Thymus (tissue), 14 donors: ENCODE measurements at places on chromosomes 3 and 15. TPM values are rescaled to one million over a fixed set of nuclear protein-coding genes. Genes with fewer than 3 reads are reported as not detected.

DNA sequence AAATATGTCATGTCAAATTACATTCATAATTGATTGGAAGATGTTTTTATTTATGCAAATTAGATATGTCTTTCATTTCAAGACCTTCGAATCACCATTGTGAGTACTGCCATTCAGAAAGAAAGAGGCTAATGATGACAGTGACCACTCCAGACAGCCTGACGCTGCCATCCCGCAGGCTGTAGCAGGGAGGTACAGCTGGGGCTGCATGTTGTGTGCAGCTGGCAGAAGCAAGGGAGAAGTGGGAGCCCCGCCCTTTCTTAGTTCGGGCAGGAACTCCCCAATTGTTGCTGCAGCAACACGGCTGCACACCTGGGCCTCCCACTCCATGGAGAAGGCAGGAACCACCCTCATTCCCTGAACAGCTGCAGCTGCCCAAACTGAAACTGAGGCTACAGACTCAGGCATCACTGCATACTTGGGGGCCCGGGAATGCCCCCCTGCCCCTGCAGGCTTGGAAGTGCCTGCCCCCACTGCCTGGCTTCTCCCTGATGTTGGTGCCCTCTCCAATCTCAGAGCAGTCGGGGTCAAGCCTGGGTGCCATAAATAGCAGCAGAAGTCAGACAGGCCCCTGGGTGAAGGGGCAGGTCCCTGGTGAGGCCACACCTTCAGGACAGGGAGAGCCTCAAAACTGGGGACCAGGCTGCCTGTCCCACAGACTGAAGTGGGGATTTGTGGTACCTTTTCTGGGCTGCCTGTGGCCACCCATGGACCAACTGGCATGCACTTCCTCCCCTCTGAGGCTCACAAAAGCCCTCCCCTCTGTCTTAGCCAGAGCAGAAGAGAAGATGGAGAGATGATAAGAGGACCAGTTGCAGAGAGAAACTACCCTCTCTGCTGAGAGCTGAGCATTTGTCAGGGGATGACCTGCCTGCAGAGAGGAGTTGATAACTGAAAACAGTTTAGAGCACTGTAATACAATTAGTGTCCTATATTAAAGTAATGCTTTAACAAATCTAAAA, 964.6 kb downstream of the SI start:
- no peak for DNase-seq

DNA sequence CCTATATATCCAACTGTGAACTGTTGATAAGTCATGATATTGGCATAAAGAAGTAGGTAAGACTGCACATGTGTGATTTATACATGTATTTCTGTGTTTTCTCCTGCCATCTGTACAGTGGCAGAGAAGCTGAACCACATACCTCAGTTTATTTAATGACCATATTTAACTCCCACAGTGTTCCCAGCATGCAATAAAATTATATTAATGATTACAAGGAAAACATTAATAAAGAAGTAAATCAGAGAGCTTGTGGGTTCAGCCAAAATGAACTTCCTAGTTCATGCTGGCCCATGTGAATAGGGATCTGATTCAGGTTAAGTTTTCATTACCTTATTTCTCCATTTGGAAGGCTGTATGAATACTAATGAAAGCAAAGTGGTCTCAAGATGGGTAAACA, 439.2 kb downstream of the CNTN6 start:
- no peak for DNase-seq

GRCh38 chr3:136194409-136195257, 1.5 kb downstream of the MSL2 start:
- DNase-seq: peak; percentile 51

GRCh38 chr15:25668236-25668795, 194.8 kb downstream of the ATP10A start:
- no peak for DNase-seq

DNA sequence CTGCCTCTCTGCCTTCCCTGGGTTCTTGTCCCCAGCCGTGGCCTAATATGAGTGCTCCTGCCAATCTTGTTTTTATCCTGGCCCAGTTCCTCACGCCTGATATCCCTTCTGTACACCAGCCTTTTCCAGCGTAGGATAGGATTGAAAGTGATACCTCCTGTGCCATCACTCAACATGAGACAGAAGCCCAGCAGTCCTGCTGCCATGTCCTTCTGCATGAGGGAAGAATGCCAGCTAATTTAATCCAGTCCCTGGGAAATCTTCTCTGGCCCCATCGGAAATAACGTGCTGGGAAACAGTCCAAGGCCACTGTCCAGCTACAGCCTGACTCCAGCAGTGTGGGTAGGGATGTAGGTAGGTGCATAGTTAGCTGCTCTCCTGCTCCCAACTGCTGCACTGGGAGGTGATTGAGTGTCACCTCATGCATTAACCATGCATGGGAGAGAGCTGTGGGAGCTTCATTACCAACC, 92.0 kb upstream of the TPM1 start:
- no peak for DNase-seq

- no peak for DNase-seq
Measured at GRCh38 chr3:152392272-152392880, 123.6 kb downstream of the MBNL1 start.

CCR3 gene
- total RNA-seq: 0.33 TPM

RYR3 gene
- 1.4 TPM for total RNA-seq

CHRNA5 gene
- 1.9 TPM for total RNA-seq
